Kidney tubule cell (primary cell): ENCODE measurements at places on chromosomes 7 and 10.

DNA sequence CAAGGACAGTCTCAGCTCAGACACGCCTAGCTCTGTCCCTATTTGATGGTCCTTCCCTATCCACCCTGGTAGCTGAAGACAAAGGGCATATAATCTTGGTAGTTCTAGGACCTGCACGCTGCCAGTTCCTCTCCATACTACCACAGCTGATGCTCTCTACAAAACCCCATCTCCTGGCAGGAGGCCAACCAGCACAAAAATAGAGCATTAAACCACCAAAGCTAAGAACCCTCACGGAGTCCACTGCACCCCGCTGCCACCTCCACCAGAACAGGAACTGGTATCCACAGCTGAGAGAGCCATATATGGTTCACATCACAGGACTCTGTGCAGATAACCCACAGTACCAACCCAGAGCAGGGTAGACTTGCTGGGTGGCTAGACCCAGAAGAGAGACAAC is 299.4 kb downstream of the LRRTM3 start:
- no peak for DNase-seq

DNA sequence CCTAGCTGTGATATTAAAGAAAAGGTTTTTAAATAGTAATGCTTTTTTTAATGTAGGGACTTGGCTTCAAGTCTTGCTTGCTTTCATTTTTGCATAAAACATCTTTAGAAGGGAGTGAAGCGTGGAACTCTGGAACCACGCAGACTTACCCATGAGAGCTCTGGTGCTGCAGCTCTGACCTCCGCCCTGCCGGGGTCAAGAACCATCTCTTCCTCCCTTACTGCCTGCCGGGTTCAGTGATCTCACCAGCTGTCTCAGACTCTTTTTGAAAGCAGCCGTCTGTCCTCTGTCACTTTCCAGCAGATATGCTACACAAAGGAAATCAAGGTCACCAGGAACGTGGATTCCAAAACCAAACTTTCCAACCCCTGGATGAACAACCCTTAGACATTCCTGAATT is 353.8 kb downstream of the GPR37 start:
- no peak for DNase-seq

DNA sequence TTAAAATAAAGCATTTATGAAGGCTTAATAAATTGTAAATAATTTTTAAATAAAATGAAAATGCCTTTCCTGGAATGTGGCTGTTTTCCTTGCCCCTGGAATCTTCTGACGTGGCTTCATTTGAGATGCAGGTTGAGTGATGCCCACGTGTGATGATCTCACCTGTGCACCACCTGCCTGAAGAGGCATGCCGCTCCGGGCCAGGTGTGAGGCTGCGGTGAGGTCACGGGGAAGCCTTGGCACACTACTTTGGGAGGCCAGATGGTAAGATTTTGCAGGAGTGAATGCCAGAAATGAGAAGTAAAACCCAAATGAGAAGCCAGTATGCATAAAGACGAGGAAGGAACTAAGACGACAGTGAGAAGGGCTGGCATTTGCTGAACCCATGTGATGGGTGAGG is 36.2 kb downstream of the GOT1 start:
- DNase-seq, result peak; percentile 67

DNA sequence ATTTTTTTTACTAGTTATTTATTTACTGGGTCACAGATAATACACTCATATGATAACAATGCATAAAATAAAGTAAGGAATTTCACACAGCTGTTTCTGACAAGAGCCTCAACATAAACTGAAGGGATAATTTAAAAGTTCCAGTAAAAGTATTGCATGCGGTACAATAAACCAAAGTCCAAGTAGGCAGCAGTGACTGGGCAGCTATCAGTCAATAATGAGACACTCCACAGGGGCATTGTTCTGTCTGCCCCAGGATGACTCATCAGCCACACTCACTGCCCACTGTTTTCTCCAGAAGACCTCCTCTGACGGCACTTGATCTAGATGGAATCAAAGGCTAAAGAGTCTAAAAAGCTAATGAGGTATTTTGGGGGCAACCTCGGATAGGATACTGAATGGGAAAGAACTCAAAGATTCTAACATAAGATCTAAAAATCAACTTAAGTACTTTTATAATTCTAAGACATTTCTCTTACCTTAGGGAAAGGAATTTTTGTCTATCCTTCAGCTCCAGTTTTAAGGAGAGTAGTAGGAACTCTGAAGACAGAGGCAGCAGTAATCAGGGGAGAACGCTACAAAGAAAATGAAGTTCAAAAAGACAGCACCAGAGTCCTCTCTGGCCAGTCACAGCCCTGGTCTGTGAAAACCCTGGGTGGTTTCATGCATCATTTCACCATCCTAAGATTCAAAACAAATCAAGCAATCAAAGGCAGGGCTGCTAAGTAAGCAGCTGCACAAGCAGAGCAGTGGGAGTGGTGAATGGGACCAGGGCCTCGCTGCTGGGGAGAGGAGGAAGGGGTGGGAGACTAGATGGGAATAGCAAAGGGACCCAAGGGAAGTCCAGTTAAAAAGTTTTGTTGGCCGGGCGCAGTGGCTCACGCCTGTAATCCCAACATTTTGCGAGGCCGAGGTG is 175.1 kb downstream of the AVL9 start:
- peak; percentile 93 for DNase-seq

DNA sequence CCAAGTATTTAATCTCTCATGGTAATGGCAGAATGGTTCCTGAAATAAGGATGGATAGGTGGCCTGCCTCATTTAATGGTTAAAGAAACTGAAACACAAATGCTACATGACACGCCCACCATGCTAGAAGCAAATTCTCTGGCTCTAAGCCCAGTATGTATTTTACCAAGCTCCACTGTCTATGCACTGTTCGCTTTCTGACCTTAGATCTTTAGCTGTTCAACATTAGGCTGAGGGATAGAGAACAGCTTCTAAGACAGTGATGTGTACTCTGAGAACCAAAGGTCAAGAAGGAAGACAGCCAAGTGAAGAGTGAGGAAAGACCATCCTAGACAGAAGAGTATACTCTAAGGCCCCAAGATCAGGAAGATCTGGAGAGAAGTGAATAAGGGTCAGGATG is 26.6 kb downstream of the FAM3C start:
- DNase-seq, result peak; percentile 44

DNA sequence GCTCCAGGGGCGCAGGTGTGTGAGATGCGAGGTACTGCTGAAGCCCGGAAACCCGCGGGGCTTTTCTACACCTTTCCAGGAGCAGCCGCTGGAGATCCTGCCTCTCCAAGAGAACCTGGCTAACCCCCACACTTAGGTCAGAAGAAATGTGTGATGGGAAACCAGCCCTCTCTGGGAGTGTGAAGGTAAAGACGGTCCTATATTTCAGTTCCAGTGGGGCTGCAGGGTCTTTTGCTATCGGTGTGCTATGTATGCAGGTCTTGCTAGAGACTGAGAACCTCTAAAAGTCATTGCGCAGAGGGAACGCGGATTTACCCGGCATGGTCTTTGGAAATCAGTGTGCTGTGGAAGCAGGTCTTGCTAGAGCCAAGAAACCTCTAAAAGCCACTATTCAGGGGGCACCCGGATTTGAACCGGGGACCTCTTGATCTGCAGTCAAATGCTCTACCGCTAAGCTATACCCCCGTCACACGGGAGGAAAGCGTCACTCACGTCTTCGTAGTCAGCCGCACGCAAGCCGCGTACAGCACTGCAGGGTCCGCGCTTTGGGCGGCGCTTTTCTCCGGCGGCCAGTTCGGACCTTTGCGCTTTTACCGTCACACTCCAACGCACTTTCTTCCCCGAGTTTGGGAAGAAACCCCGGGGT is 46.0 kb downstream of the ZNF777 start:
- peak; percentile 93 for DNase-seq

- no peak for DNase-seq
Observed at GRCh38 chr7:13627455-13627854, 362.0 kb downstream of the ETV1 start.

GRCh38 chr7:29090836-29091601 is 55.3 kb downstream of the CPVL start:
- DNase-seq, result no peak

DNA sequence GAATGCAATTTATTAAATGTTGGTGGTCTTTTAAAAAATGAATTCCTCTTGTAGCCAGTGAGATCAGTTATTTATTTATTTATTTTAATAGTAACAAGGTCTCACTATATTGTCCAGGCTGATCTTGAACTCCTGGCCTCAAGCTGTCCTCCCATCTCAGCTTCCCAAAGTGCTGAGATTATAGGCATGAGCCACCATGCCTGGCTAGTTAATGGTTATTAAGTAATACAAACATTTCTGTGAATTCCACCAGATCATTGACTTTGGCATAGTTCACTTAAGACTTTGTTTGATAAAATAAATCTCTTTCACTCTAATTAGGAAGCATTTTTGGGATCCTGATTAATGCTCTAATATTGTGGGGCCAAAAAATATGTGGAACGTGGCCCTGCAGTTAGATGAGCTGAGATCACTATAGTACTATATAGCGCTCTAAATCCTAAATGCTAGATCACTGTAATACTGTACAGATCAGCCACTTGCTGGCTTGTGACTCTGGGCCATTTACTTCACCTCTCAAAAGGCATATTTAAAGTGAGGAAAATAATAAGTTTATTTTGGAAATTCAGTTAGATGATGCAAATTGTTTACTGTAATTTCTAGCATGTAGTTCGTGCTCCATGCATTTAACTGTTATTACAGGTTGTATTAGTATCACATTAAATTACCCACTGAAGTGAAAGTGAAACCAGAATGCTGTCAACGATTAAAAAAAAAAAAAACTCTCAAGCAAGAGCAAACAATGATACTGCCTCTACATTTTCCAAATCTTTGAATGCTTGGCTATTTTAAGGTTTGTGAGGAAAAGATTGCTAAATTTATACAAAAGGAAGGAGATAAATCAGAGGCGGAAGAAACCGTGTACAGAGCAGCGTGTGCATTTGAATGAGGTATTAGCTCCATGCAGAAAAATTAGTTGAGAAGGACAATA is 15.9 kb upstream of the FAS start:
- peak; percentile 43 for DNase-seq

- no peak for DNase-seq
Observed at GRCh38 chr7:139629392-139630082, 106.1 kb downstream of the CLEC2L start.

DNA sequence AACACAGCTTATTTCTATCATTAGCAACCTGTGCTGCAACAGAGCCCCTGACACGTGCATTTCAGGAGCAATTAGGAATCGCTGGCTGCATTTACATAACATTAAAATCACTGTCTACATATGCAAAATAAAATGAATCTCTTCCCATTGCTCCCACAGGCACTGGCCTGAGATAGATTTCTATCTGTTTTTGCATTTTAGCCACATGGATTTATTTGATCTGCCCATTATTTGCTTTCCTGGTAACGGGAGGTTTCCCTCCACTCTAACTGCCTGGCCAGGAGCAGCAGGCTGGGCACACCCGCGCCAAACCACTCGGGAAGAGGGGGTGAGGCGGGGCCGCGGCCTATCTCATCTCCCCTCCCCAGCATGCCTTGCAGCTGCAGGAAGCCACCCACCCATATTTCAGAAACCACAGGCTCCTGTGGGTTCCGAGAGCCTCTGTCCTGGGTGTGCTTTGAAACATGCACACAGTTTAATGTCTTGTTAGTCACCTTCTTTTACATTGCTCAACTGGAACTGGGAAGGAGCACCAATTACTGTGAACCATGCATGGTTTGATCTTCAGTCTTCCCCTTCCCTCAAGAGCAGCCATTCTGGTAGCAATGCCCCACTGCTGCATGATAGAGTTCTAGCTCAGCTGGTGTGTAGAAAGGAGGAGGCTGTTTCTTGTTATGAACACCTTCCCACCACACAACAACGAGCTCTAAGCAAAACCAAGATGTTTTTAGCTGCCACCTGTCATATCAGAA is 37.7 kb upstream of the IKZF1 start:
- no peak for DNase-seq

DNA sequence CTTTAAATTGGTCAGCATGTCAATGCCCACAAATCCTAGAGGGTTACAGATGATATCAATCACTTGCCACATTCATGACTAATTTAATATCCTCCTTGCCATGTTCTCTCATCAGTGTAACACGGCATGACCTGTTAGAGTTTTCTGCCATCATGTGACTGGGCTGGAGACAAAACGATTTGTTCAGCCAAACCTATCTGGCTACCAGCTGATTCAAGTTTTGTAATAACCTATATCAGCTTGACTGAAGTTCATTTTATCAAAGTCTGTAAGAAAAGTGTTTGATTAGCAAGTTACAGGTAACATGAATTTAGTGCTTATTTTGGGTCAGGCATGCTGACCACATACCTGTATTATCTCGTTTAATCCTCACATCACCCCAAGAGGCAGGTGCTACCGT is 25.7 kb downstream of the NEUROD6 start:
- no peak for DNase-seq

GRCh38 chr10:77600640-77601039 is 37.0 kb downstream of the KCNMA1 start:
- no peak for DNase-seq

GRCh38 chr7:11436316-11436715 is 395.7 kb downstream of the THSD7A start:
- DNase-seq, result peak; percentile 36

DNA sequence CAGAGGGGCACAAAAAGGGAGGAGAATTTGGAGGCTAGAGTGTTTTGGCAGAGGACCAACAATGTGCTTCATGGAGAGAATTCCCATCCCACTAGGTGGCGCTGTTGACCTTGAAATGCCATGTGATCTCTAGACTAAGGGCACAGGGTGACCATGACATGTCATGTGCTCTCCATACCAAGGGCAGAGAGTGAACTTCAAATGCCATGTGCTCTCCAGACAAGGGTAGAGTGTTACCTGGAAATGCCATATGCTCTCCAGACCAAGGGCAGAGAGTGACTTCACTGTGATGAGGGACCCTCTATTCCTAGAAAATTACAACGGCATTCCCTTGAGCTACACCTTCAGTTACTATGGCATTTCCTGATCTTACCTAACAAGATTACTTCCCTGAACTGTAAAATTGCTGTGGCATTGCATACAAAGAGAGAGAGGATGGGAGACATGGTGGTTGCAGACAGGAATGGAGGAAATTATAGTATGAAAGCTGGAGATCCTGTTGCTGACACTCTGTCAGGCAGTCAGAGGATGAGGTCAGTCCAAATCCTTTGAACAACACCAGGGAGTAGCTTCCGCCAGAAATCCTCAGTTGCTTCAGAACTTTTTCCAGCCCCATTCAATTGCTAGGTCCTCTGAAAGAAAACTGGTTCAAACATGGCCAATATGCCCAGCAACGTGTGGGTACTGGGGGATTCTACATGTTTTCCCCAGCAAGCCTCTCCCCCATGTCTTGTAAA is 60.9 kb upstream of the ACSM6 start:
- peak; percentile 82 for DNase-seq
